NCI-H1694 (cell line): ENCODE measurements at places on chromosomes 6 and 20.

DNA sequence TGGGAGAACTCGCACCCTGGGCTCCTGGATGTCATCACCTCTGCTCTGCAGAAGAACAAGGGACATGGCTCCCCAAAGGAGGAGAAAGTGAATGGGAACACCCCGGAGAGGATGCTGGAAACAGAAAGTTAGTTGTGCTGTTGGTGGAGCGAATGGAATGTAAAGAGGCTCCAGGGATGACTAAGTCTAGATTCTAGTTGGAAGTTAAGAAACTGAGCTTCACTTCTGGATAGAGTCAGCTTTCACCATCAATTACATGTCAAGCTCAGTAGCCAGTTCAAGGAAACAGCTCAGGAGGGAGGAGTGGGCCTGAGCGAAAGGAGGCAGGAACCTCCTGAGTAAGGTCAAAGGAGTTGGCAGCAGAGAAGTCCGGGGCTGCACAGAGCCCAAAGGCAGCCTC is 132.1 kb upstream of the ARID1B start:
- no peak for DNase-seq

DNA sequence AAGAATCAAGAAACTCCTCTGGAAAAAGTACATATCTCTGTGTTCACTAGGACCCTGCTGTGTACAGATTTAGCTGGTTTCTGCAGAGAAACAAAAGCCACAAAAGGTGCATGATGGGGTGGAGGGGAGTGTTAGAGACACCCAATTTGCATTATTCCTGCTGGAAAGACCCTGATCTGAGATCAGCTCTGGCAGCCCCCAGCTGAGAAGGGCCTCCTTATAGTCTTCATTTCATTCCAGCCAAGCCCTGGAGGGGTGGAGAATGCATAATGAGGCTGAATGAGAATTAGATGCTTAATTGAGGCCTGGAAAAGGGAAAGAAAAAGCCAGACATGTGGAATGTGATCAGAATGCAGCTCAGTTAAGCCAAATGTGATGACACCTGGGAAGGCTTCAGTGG is 545.6 kb downstream of the KIF16B start:
- no peak for DNase-seq

- DNase-seq = peak; percentile 13
Measured at GRCh38 chr6:89610149-89610642, 28.4 kb downstream of the LYRM2 start.

DNA sequence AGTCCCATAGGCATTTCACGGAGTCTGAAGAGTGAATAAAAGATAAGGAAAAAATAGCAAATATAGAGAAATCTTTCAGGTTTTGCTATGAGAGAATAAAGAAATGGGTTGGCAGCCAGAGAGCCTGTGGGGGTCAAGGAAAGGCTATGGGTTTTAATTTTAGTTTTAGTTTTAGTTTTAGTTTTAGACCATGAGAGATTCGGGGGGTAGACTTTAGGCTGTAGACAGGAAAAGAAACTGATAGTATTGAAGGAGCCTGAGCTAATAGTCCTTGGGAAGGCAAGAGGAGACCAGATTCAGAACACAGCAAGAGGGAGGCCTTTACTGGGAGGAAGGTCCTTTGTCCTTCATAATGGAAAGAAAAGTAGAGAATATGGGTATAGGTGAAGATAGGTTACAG is 19.3 kb downstream of the DOP1A start:
- DNase-seq = no peak

GRCh38 chr20:58438970-58439808 is 50.2 kb downstream of the VAPB start:
- DNase-seq = no peak

DNA sequence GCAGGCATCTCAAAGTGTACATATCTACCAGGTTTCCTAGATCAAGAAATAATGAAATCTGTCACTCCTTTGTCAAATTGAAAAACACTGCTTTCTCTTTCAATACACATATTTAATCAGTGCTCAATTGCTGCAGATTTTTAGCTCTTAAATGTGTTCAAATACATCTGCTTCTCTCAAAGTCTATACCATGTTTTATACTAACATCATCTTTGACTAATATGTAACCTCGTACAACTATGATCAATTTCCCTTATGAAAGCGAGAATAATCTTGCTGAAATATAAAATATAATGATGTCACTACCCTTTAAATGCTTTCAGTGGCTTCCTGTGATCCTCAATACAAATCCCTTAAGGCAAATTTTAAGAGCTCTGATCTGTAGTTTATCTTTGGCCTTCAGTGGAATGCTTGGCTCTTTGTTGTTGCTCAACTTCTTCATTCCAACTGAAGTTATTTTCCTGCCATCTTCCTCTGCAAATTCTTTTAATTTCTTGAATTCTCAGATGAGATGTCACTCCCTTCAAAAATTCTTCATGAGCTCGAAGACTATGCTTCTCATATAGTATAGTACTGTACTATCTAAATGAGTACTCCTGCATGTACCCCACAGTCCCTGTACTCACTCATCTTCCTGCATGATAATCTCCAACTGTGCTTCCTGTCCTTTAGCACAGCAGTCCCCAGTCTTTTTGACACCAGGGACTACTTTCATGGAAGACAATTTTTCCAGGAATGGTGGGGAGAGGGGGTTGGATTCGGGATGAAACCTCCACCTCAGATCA is 545.1 kb upstream of the GJE1 start:
- DNase-seq = no peak

DNA sequence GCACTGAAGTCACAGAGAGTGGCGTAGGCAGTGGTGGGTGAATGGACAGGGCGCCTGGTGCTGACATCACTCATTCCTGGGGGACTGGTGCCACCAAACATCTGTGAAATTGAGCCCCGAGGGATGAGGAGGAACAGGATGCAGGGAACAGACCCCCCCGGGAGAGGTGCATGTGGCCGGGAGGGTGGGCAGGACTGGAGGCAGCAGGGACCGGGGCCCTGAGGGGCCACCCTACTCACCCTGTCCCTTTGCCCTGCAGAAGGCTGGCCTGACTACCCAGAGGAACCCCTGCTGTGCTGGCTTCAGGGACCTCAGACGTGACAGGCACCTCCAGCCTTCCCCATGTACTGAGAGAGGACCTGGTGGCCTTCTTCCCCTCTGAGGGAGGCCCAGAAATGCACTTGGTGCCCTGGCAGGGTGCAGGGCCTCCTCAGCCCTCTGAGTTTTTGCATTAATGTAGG is 25.1 kb downstream of the SYNDIG1 start:
- no peak for DNase-seq

DNA sequence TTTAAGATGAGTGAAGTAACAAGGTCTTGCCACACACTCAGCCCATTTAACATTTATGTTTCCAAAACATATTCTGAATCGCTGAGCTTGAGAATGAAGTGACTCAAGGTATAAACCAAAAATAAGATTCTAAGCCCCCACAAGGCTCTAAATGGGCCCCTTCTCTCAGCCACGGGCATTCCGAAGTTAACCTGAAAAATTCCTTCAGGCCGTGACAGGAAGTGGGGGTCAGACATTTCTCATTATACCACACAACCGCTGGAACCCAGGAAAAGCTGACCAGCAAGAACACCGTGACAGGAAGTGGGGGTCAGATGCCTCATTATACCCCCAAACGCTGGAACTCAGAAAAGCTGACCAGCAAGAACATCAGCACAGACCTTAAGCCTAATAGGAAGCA is 247.9 kb downstream of the ERMARD start:
- DNase-seq = no peak

DNA sequence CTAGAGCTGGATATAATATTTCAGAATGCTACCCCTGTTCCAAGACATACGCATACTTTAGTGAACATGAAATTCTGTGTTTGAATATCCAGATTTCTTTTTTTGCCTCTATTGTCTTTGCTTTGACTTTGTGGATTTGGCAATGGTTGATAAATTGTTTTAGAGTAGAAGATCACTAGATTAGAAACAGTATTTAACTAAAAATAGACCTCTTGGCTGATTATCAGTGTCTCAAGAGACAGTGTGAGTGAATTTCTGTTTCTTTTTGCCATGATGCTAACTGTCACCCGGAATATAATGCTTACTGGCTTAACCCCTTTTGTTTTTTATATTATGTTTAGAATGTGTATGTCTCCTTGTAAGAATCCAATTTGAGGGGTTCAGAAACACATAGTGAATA is 102.5 kb downstream of the PLCB1 start:
- DNase-seq = no peak
